ENCODE measurements at places on chromosomes 2 and 18. TPM values are rescaled to one million over a fixed set of nuclear protein-coding genes. Genes with fewer than 3 reads are reported as not detected.

Gene LRRC30
- not detected for total RNA-seq

Gene SEPTIN10
- 115 TPM for total RNA-seq

Gene NTSR2
- total RNA-seq: 0.82 TPM

Gene TMEM198
- total RNA-seq: 14.7 TPM

Gene TNFRSF11A
- 0.82 TPM for total RNA-seq

Gene NUP35
- 42.0 TPM for total RNA-seq
